NCI-H2081 treated with DMSO at 0.1 percent for 48 hours (cell line): ENCODE measurements at places on chromosomes 7 and 10.

DNA sequence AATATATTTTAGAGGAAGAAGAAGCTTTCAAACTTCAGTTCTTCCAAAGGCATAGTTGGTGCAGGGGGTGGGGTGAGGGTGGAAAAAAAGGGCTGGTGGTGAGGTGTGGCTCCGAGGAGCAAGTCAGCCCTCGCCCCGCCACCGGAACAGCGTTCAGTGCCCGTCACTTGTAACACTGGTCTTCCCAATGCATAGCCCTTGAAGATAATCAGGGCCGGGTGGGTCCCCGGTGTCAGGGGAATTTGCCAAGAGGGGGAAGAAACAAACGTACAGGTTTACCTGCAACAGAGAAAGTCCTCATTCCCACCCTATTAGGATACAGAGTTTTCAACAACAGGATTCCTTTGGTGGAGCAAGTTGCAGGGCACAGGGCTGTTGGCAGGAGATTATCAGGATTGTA lies 1.5 kb downstream of the SVOPL start:
- DNase-seq: no peak

DNA sequence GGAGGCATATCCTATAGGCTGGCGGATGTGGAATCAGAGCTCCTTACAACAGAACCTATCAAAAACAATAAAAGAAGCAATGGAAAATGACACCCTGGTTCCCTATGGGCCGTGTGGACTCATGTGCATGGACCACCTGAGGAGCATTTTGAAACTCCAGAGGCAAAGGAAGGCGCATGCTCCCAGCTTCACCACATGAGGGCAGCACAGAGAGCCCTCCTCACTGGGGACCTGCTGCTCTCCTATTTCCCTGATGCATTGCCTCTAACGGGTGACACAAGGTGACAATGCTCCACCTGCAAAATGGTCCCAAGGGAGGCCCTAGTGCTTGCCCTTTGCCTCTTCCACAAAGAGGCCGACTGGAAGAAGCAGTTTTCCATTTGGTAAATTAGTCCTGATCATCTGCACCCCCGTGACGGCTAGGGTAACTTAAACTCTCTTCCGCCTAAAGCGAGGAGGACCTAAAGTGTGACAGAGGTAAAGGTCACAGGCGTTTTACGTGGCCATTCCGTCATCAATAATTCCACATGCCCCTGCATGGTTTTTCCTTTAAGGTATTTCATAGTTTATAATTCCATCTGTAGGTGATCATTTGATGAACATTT lies 67.7 kb downstream of the GPAM start:
- no peak for DNase-seq

- no peak for DNase-seq
Observed at GRCh38 chr7:156819733-156820295, 73.2 kb downstream of the LMBR1 start.

DNA sequence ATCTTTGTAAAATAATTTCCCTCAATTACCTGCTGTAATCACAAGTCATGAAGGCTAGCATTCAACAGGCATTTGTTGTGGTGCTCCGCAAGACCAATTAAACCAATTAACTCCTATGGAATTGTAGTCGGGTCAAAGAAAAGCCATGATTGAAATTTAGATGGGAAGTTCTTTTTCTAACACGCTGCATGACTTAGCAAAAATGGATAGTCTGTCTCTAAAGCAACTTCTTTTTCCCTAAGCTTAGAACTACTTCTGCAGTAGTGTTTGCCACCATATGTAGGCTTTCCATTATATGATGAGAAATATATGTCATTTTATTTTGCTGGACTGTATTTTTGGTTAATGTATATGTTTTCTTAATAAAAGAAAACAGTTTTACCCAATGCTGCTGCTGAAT lies 119.1 kb downstream of the TSPAN12 start:
- no peak for DNase-seq

GRCh38 chr10:32932225-32932729 lies 25.8 kb downstream of the ITGB1 start:
- DNase-seq: no peak

DNA sequence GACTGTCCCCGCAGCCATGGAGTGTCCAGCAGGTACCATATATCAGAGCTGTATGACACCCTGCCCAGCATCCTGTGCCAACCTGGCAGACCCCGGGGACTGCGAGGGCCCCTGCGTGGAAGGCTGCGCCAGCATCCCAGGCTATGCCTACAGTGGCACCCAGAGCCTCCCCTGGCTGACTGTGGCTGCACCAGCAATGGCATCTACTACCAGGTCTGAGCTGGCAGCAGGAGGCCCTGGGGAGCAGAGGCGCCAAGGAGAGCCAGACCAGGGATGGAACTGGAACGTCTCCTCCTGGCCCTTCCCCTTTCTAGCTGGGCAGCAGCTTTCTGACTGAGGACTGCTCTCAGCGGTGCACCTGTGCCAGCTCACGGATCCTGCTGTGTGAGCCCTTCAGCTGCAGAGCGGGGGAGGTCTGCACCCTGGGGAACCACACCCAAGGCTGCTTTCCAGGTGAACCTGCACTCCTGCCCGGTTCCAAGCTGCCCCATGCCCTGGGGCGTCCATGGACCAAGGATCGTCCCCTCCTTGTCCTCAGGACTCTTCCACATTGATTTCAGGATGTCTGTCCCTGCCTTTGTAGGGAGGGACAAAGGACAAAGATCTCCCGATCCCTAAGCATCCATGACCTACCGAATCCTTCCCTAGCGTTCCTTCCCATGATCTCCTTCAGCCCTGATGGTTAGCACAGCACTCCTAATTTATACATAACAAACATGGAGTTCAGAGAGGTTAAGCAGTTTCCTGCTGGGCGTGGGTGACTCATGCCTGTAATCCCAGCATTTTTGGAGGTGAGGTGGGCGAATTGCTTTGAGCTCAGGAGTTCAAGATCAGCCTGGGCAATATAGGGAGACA lies 33.3 kb downstream of the EPHB4 start:
- DNase-seq: no peak

- no peak for DNase-seq
Observed at GRCh38 chr7:111056371-111056770, 34.6 kb upstream of the LRRN3 start.

GRCh38 chr7:31695859-31696614 lies 9.0 kb downstream of the PPP1R17 start:
- no peak for DNase-seq

- no peak for DNase-seq
Observed at GRCh38 chr7:35652124-35652523, 42.8 kb downstream of the HERPUD2 start.

DNA sequence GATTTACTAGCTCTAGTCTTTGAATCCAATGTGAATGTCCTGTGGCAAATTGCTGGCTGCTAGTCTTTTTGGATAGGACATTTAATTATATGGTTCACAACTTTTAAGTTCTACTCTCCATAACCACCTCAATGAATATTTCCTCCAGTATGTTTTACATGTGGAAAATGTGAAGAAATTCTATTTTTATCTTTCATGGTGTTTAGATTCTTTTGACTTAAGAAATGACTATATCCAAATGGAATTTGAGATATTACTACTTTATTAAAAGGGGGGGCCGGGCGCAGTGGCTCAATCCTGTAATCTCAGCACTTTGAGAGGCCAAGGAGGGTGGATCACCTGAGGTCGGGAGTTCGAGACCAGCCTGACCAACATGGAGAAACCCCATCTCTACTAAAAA lies 202.0 kb downstream of the ARL4A start:
- DNase-seq: no peak

- no peak for DNase-seq
Observed at GRCh38 chr7:157654350-157654749, 317.5 kb downstream of the DNAJB6 start.

GRCh38 chr10:79188154-79188965 lies 119.6 kb downstream of the ZMIZ1 start:
- DNase-seq: no peak

GRCh38 chr7:651032-651728 lies 75.3 kb upstream of the DNAAF5 start:
- no peak for DNase-seq

DNA sequence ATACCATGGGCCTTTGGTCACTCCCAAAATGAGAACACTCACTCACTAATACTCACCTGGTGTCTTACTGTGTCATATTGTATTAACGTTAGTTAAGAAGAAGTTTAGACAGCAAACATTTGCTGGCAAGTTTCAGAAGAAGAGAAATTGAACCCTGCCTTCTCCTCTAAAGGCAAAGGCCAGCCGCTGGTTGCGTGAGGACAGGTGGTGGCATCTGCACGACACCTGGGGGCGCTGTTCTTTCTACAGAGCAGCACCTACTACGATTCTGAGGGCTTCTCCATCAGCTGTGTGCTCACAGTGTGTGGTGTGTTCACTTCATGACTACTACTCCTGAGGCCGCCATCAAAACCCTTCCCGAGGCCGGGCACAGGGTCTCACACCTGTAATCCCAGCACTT lies 17.9 kb upstream of the CLEC2L start:
- DNase-seq: no peak

GRCh38 chr10:1289591-1289990 lies 233.4 kb downstream of the WDR37 start:
- no peak for DNase-seq

GRCh38 chr7:133975130-133975529 lies 152.0 kb upstream of the LRGUK start:
- DNase-seq: no peak

DNA sequence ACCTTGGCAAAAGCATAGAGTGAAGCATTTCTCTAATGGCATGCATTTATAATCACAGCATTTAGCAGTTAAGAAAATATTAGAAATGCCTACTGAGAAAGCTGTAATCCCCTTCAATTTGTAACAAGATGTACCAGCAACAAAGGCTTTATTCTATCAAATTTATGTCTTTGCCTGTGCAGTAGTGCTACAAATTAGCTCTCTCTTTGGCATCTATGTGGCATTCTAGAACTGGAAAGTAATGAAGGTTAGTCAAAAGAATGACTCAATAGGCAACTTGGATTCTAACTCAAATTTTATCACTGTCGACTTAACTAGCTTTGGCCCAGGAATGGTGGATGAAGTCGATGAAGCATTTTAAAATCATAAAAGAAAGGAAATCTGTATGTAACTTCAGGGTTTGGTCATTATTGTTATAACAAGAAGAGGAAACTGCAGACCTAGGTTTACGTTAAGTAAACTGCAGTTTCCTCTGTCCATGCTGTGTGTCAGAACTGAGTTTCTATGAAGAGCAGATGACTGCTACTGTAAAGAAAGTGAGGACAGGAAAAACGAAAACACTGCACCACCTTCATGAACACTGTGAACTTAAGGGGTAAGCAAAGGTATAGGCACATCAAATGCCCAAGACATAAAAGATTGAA lies 140.0 kb downstream of the RAPGEF5 start:
- no peak for DNase-seq

GRCh38 chr7:155739538-155740143 lies 72.6 kb downstream of the SHH start:
- DNase-seq: no peak

GRCh38 chr10:112098682-112099081 lies 84.9 kb downstream of the GPAM start:
- DNase-seq: no peak

DNA sequence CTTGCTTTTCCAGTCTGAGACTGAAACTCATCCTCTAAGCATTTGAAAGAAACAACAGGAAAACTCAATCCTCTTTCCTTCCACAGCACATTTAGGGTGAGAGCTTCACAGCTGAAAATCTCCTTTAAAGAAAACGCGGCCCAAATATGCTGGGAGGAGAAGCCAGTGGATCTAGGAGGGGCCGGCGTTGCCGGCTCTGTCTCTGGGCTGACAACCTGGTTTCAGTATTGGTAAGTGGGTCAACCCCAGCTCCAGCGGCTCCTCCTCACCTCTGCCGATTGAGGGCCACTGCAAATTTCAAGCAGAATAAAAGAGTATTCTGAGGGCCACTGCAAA lies 75.3 kb upstream of the CPXM2 start:
- no peak for DNase-seq

DNA sequence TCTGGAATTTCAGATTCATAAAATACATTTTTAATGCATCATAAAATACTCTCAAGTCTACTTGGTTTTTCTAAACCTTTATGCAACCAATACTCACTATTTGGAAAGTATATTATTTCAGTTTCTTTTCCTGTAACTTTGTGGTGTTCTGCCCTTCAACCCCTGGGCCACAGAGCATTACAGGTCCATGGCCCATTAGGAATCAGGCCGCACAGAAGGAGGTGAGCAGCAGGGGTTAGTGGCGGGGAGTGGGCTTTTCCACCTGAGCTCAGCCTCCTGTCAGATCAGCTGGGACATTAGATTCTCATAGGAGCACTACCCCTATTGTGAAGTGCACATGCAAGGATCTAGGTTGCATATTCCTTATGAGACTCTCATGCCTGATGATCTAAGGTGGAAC lies 9.7 kb downstream of the SNX13 start:
- no peak for DNase-seq

- DNase-seq: no peak
Observed at GRCh38 chr7:120837599-120837998, 20.3 kb downstream of the TSPAN12 start.

GRCh38 chr7:122425731-122426130 lies 121.2 kb upstream of the FEZF1 start:
- DNase-seq: no peak

DNA sequence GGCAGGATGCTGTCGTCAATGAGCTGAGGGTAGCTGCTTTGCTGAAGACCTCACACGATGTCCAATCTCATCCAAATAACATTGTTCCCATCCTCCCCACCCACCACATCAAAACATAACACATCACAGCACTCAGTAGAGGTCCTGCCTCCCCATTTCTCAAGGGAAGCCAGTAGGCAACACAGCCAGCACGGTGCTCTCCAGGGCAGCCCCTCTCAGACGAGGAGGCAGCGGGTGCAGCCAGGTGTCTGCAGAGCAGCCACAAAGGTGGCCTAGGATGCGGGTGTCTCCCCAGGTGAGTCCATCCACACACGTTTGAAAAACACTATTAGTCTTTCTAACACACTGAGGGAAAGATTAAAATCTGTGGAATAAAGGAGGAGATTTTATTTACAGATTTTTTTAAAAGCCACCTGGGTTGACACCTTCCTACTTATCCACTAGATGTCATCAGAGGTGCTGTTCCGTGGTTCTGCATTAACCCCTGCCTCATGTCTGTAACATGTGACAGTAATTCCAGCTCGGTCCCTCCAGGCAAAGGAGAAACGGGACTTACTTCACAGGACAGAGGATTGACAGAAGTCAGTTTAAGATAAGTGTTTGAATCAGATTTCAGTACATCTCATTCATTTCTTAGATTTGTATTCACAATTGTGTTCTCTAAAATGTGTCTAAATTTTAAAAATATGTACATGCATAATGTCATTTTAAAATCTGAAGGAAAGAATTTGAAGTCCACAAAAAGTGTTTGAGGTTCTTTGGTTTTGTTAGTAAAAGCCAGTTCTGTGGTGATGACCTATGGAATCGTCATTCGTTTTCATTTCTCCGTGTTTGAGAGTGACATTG lies 68.0 kb downstream of the LANCL2 start:
- DNase-seq: peak; percentile 36

GRCh38 chr10:12937527-12937926 lies 64.0 kb downstream of the CCDC3 start:
- DNase-seq: no peak

- DNase-seq: no peak
Observed at GRCh38 chr10:29621161-29621560, 13.6 kb downstream of the SVIL start.

GRCh38 chr7:153193144-153193595 lies 433.6 kb downstream of the ACTR3B start:
- DNase-seq: peak; percentile 13

- DNase-seq: no peak
Observed at GRCh38 chr10:101893510-101894120, 50.0 kb upstream of the KCNIP2 start.
